T-helper 2 cell treated with Interferon-gamma antibody and Interleukin-4, amounts not matched to agents 5 μg/mL and 100 μg/mL, for 36 hours (primary cell): ENCODE measurements at places on chromosomes 5 and 9.
A peak's percentile ranks its signal among the peaks of the same experiment; 100 is the strongest.

GRCh38 chr9:135958485-135958884, 2.7 kb downstream of the UBAC1 start:
- DNase-seq, result no peak

DNA sequence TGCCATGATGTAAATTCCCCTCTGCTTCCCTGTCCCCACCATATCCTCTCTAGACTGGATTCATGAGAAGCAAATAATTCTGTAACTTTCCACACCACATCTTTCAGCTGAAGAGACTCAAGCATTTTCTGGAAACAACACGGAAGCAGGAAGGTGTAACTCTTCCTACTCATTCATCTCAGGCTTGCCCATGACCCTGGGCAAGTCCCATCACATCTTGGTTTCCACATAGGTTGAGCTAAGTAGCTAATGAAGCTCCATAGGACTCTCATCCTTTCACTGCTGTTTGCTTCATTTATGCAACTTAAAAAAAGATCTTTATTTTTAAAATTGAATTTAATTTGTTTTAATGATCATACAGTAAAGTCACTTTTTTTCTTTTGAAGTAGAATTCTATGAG, 32.7 kb upstream of the STARD4 start:
- DNase-seq, result no peak

GRCh38 chr5:124576848-124577409, 169.5 kb downstream of the ZNF608 start:
- no peak for DNase-seq

DNA sequence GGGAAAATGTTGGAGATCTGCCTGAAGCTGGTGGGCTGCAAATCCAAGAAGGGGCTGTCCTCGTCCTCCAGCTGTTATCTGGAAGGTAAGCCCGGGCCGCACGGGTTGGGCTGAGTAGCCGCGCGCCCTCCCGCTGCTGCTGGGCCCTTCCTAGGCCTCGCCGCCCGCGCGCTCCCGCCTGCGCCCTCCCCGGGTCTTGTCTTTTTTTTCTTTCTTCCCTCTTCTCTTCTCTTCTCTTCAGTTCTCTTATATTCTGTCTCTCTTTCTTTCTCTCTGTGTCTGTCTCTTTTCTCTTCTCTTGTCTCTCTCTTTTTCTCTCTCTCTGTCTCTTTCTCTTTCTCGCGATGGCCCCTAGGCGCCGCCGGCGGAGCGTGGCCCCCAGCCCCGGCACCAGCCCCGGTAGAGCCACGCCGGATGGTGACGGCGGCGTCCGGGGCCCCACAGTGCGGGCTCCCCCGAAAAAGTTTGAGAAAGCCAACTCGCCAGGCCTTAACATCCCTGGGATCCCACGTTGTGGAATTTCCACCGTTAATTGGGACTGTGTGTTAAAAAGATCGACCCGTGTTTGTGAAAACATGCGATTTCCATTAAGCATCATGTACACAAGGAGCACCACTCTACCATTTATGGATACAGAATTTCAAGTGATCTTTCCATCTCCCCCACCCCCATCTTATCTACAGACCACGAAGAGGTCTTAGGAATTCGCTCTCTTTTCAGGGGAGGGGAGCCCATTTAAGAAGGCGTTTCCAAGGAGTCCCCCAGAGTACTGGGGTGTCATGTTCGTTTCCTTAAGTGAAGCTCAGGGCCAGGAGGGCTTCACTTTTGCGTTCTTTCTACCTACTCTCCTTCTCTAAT, 616 bp downstream of the ABL1 start:
- peak; percentile 13 for DNase-seq

- no peak for DNase-seq
Observed at GRCh38 chr9:91428927-91429351, 5.3 kb upstream of the NFIL3 start.

GRCh38 chr5:58258984-58259684, 200.8 kb downstream of the PLK2 start:
- no peak for DNase-seq

DNA sequence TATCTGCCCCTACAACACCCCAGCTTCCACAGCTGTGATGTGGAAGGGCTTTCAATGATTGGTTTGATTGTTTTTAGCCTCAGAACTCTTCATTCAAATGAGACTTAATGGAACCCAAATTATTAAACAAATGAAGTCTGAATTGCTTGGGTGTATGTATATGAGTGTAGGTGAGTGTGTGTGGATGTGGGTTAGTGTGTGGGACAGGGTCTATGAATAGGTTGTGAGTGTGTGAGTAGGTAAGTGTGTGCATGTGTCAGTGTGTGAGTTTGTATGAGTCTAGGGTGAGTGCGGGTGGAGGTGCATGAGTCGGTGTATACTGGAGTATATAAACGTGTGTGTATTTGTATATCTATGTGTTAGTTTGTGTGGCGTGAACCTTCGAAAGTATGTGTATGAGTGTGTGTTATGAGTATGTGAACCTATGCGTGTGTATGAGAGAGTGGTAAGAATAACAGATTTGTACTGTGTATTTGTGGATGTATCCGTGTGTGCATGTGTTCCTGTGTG, 26.9 kb downstream of the COL15A1 start:
- DNase-seq, result no peak
